Activated CD4-positive, alpha-beta memory T cell treated with anti-CD3 and anti-CD28 coated beads for 36 hours (primary cell): ENCODE measurements at places on chromosomes 13 and 19. TPM values are rescaled to one million over a fixed set of nuclear protein-coding genes. Genes with fewer than 3 reads are reported as not detected.

DNA sequence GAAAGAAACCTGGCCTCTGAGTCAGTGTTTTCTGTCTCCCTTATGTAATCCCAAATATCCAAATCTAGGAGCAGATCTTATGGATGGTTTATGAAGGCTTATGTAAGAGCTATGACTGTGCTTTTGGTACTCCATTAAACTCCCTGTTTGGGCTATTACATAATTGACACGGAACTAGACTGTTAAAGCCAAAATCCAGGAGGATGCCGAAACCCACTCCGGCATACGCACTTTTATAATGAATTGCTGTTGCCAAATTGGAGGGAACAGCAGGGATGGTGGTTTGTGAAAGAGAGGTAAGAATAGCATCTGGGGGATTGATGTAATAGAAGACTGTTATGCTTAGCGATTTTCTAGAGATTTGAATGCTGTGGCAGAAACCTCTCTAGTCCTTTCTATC is 2.0 kb downstream of the MTUS2 start:
- peaks cover 2% of the 10 kb centered on the region for H3K36me3 ChIP-seq
- H3K4me1 ChIP-seq: peaks cover 3% of the 10 kb centered on the region
- H3K27me3 ChIP-seq: peaks cover 46% of the 10 kb centered on the region
- no peak overlapping the region for H3K4me3 ChIP-seq

- no peaks in the 10 kb centered on the region for H3K36me3 ChIP-seq
- H3K27me3 ChIP-seq: peaks cover 1% of the 10 kb centered on the region
- H3K4me1 ChIP-seq: no peaks in the 10 kb centered on the region
Observed at GRCh38 chr19:681029-682019, 5.1 kb downstream of the FSTL3 start.

DNA sequence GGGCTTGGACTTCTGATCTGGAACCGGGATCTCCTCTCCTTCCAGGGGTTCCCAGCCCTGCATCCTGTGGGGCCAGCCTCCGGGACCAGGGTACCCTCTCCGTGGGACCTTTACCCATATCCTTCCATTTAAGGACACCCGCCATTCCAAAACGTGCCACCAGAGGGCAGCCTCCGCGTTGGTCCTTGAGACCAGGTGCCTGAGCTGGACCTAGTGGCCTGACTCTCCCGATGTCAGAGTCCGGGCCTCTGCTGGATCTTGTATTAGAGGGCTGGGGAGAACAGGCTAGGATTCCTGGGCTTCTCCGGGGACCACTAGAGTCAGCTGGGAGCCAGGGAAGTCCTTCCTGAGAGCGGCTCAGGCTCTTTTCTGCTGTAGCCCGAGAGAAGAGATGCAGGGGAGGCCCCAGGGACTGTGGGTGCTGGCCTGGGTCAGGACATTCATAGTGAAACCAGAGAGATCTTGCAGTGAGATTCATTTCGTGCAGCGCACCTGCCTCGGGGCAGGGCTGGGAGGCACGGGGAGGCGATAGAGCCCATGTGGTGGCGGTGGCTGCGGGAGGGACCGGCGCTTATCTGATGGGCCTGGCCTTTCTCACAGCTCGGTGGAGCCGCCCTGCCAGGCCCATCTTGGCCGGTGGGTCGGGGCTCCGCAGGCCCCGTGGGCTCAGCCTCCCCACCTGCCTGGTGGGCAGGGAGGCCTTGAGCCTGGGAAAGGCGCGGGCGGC is 9.8 kb upstream of the SLC7A10 start:
- H3K27me3 ChIP-seq: peaks cover 12% of the 10 kb centered on the region
- peak overlapping the region; percentile 50 for H3K4me3 ChIP-seq
- no peaks in the 10 kb centered on the region for H3K36me3 ChIP-seq
- no peak overlapping the region for H3K27ac ChIP-seq

GRCh38 chr13:47484548-47484947 is 516.5 kb downstream of the SUCLA2 start:
- DNase-seq: no peak
- no peaks in the 10 kb centered on the region for H3K27me3 ChIP-seq
- H3K4me1 ChIP-seq: no peaks in the 10 kb centered on the region
- no peaks in the 10 kb centered on the region for H3K36me3 ChIP-seq
- no peak overlapping the region for H3K4me3 ChIP-seq

- no peak overlapping the region for H3K4me3 ChIP-seq
- H3K36me3 ChIP-seq: no peaks in the 10 kb centered on the region
- H3K27me3 ChIP-seq: peaks cover 42% of the 10 kb centered on the region
- H3K27ac ChIP-seq: no peak overlapping the region
- peaks cover 4% of the 10 kb centered on the region for H3K4me1 ChIP-seq
Observed at GRCh38 chr13:25377244-25377962, 5.6 kb downstream of the ATP8A2 start.

GRCh38 chr13:31767175-31767900 is 28.0 kb downstream of the RXFP2 start:
- H3K4me1 ChIP-seq: no peaks in the 10 kb centered on the region
- H3K36me3 ChIP-seq: no peaks in the 10 kb centered on the region
- no peak for DNase-seq
- H3K27me3 ChIP-seq: no peaks in the 10 kb centered on the region
- H3K4me3 ChIP-seq: no peak overlapping the region

GRCh38 chr13:28012896-28013295 is 24.4 kb upstream of the URAD start:
- no peaks in the 10 kb centered on the region for H3K36me3 ChIP-seq
- peaks cover 21% of the 10 kb centered on the region for H3K27me3 ChIP-seq
- no peak overlapping the region for H3K4me3 ChIP-seq
- H3K27ac ChIP-seq: no peak overlapping the region
- DNase-seq: no peak

DNA sequence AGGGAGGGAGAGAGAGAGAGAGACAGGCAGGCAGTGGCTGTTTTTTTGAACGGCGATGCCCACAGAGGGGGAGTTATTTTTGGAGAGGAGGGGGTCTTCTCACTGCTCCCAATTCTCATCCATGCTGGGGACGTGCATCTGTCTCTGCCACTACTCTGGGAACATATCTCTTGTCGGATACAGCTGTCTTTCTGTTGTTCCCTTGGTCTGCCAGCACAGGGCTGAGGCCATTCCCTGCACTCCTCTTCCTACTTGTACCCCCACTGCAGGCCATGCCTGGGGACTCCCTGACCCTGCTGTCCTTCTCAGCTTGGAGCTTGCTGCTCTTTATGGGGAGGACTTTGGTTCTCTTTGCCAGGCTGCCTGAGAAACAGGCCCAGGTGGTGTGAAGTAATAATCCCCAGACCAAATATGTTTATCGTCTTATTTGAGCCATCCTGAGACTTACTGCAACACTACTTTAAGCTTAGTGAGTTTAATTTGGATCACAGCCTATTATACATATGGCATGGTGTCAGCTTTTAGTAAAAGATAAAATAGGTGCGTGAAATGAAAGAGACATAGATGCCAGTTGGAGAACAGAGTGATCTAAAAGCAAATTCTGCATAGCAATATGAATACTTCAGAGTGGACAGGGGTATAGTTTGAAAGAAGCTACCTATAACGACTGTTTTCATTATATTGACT is 19.1 kb downstream of the LRCH1 start:
- H3K4me3 ChIP-seq: no peak overlapping the region
- H3K27me3 ChIP-seq: no peaks in the 10 kb centered on the region
- H3K36me3 ChIP-seq: no peaks in the 10 kb centered on the region
- H3K27ac ChIP-seq: no peak overlapping the region

GRCh38 chr19:31510635-31511034 is 161.4 kb upstream of the TSHZ3 start:
- H3K27ac ChIP-seq: no peak overlapping the region
- H3K4me3 ChIP-seq: no peak overlapping the region
- H3K27me3 ChIP-seq: peaks cover 9% of the 10 kb centered on the region
- H3K36me3 ChIP-seq: no peaks in the 10 kb centered on the region
- H3K4me1 ChIP-seq: no peaks in the 10 kb centered on the region

GRCh38 chr19:51548213-51548651 is 16.8 kb upstream of the SIGLEC6 start:
- H3K36me3 ChIP-seq: no peaks in the 10 kb centered on the region
- H3K4me1 ChIP-seq: peaks cover 9% of the 10 kb centered on the region

GRCh38 chr19:42229855-42230351 is 9.8 kb downstream of the ZNF526 start:
- DNase-seq: no peak
- H3K27ac ChIP-seq: peak overlapping the region; percentile 69
- H3K4me3 ChIP-seq: no peak overlapping the region

- no peak for DNase-seq
- no peaks in the 10 kb centered on the region for H3K27me3 ChIP-seq
- H3K36me3 ChIP-seq: no peaks in the 10 kb centered on the region
- H3K4me1 ChIP-seq: no peaks in the 10 kb centered on the region
Observed at GRCh38 chr13:54433493-54434206, 1405.0 kb downstream of the OLFM4 start.

ZNF160 gene
- total RNA-seq: 26.3 TPM

HIPK4 gene
- not detected for total RNA-seq

ZNF724 gene
- total RNA-seq: 13.6 TPM

CD70 gene
- total RNA-seq: 8.4 TPM

JOSD2 gene
- 29.5 TPM for total RNA-seq
